ENCODE measurements at places on chromosomes 6 and 20. TPM values are rescaled to one million over a fixed set of nuclear protein-coding genes. Genes with fewer than 3 reads are reported as not detected.
A peak's percentile ranks its signal among the peaks of the same experiment; 100 is the strongest.

- H3K4me3 ChIP-seq: no peak overlapping the region
- no peaks in the 10 kb centered on the region for H3K4me1 ChIP-seq
- no peaks in the 10 kb centered on the region for H3K27me3 ChIP-seq
- DNase-seq: no peak
- no peaks in the 10 kb centered on the region for H3K36me3 ChIP-seq
- no peak overlapping the region for H3K27ac ChIP-seq
Observed at GRCh38 chr20:17169585-17170136, 57.2 kb upstream of the PCSK2 start.

- H3K27me3 ChIP-seq: no peaks in the 10 kb centered on the region
- no peak overlapping the region for H3K4me3 ChIP-seq
- H3K36me3 ChIP-seq: no peaks in the 10 kb centered on the region
- H3K27ac ChIP-seq: no peak overlapping the region
- no peaks in the 10 kb centered on the region for H3K4me1 ChIP-seq
Observed at GRCh38 chr20:37254114-37254878, 7.3 kb downstream of the GHRH start.

The GSTA4 gene
- 0.97 TPM for total RNA-seq

DNA sequence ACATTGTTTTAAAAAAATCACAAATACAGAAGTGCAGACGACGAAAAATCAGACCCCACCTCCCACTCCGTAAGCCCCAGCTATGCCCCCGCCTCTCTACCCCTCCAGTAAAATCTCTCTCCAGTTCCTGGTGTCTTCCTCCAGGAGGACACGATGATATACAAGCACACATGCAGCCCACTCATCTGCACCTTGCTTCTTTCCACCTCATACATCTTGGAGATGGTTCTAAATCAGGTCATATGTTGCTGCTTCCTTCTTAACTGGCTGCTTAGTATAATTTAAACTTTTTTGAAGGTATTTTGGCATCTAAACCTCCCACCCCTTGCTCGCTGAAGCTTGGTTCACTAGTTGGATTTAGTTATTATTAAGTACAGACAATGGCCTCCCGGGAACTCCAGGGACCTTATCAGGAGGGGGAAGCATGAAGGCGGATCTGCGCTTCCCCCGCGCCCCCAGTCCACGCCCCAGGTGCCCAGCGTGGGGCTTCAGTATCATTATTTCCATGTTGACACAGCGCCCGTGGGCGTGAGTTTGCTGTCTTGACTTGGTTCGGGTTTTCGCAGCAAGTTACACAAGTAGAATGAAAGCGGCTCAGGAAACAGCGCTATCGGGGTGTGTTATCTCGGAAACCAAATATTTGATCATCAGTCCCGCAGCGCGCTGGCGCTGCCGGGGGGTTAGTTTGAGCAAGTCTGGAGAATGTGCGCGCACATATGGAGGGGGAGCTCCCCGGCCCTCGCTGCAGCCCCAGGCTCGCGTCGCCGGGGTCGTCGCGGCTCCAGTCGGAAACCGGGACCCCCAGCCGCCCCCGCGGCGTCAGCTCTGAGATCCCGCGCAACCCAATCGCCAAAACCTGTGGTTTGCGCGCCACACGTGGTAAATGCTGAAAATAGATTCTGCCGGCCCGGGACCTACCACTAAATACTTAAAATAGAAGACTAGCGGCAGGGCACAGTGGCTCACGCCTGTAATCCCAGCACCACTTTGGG lies 2.3 kb downstream of the BMP7 start:
- no peak overlapping the region for H3K4me3 ChIP-seq
- DNase-seq: no peak
- H3K27ac ChIP-seq: no peak overlapping the region
- H3K27me3 ChIP-seq: no peaks in the 10 kb centered on the region
- no peaks in the 10 kb centered on the region for H3K4me1 ChIP-seq

The OPRM1 gene
- not detected for total RNA-seq

The NOX3 gene
- not detected for total RNA-seq

The SLC17A4 gene
- not detected for total RNA-seq

DNA sequence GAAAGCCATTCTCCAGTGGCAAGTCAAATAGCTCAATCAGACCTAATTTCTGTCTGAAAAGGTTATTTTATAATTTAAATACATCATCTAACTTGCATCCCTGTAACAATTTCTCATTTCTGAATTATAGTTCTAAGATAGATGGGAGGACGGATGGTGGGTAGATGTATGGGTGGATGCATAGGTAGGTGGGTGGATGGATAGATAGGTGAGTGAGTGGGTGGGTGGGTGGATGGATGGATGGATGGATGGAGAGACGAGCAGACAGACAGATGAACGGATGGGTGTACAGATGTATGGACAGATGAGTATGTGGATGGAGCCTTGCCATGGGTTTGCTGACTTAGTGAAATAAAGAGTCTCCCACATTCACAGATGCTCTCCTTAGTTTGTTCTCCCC lies 20.0 kb downstream of the PDE10A start:
- no peaks in the 10 kb centered on the region for H3K27me3 ChIP-seq
- no peak overlapping the region for H3K4me3 ChIP-seq
- no peak for DNase-seq
- no peak overlapping the region for H3K27ac ChIP-seq
- H3K4me1 ChIP-seq: no peaks in the 10 kb centered on the region

The PNLDC1 gene
- total RNA-seq: 0.11 TPM

- H3K27me3 ChIP-seq: no peaks in the 10 kb centered on the region
- H3K4me1 ChIP-seq: no peaks in the 10 kb centered on the region
- no peak for DNase-seq
- H3K36me3 ChIP-seq: no peaks in the 10 kb centered on the region
- H3K4me3 ChIP-seq: no peak overlapping the region
- H3K27ac ChIP-seq: no peak overlapping the region
Observed at GRCh38 chr20:39785252-39785917, 823.2 kb downstream of the DHX35 start.

The NXT1 gene
- total RNA-seq: 51.1 TPM

The HLA-DQA1 gene
- 216 TPM for total RNA-seq

DNA sequence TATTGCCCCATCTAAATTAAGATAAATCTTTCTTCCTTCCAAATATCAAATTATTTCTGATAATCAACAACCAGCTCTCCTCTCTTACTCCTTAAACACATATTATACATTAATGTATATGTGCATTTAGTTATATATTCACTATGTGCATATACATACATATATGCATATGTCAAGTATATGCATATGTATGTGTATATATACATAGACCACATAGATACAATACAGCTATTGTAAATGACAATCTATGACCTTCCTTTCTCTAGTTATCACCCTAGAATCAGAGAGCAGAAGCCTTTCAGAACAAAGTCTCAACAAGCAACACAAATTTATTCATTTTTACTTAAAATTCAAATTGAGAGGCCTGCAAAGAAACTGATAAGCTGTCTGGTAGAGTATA lies 241.1 kb upstream of the THEMIS start:
- no peak for DNase-seq
- H3K4me1 ChIP-seq: no peaks in the 10 kb centered on the region
- H3K27me3 ChIP-seq: no peaks in the 10 kb centered on the region
- H3K27ac ChIP-seq: no peak overlapping the region
- no peaks in the 10 kb centered on the region for H3K36me3 ChIP-seq

DNA sequence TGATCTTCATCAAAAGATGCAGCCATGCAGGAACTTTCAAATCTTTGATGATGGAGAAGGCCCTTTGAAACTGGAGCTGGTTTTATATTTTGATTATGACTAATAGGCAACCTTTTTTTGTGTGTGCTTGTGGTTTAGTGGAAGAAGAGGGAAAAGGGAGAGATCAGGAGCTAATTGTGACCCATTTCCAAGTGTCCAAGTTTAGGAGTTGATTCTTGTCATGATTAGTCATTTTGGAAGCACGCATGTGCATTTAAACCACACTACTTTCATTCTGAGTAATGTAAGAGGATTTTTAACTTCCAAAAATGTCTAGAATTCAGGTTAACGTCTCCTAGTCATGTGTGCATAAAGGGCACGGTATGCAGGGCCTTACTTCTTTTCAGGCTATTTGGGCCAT lies 3.5 kb downstream of the FOXO3 start:
- H3K4me1 ChIP-seq: peaks cover 64% of the 10 kb centered on the region
- DNase-seq: no peak
- no peaks in the 10 kb centered on the region for H3K27me3 ChIP-seq
- peak overlapping the region; percentile 94 for H3K27ac ChIP-seq
- peak overlapping the region; percentile 39 for H3K4me3 ChIP-seq

The LAMA4 gene
- not detected for total RNA-seq

DNA sequence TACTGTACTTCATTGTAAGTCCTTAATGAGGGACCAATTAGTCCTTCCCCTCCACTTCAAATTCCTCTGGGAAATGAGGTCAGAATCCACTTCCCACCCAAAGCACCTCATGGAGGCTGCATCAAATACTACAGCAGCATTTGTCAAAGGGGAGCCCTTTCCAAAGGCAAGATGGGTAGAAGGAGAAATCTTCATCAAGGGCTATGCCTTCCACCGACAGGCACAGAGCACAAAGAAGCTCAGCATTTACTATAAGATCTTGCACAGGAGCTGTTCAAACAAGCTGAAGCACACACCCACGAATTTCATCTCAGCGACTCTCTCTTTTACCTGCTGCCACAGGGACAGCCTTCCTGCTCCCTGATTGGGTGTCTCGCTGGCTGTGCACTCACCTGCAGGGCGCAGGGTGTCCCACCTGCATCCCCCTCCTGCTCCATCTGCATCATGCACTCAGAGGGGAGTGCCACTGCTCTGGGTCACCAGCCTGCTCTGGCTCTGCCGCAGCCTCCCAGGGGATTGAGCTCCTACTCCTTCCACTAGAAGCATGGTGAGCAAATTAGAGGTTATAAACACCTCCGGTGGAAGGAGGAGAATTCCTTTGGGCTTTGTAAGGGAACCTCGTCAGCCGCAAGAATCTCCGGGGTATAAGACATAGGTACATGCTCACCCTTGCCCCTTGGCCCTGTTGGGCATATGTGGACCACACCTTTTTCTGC lies 164.5 kb downstream of the ATXN1 start:
- H3K4me1 ChIP-seq: no peaks in the 10 kb centered on the region
- no peak overlapping the region for H3K27ac ChIP-seq
- no peaks in the 10 kb centered on the region for H3K36me3 ChIP-seq
- no peak for DNase-seq
- H3K27me3 ChIP-seq: no peaks in the 10 kb centered on the region

DNA sequence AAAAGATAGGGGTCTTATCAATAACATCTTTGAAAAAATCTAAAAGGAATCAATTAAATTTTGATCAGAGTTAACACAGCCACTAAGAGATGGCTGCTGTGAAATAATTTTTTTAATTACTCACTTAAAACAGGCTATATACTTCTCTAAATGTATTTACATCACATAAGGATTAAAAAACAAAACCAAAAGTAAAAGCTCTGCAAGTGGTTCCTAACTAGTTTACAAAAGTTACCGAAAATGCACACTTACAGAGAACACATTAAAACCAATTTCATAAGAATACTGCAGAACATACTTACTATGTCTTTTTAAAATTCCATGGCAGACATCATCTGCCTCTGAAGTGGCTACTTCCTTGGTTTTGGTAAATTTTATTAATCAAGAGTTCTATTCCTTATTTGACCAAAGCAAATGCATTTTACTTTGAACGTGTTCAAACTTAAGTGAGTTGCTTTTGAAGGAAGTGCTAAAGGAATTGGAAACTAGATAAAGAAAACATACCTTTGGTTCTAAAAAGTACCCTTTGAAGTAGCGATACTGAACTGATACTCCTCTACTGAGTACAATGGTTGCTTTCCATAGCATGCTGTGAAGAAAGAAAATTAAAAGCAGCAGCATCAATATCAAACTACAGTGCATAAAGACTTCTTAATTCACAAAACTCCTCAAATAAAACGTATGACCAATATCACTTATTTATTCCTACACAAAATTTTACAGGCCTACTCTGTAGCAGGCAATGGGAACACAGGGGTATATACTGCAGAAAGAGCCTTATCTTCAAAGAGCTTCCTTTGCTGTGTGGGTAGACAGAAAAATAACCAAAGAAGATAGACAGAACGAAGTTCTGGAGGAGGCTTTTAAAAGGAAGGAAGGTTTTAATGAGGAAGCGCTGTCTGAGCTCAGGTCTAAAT lies 157.1 kb upstream of the SHLD1 start:
- peaks cover 16% of the 10 kb centered on the region for H3K4me1 ChIP-seq
- no peak overlapping the region for H3K4me3 ChIP-seq
- no peaks in the 10 kb centered on the region for H3K27me3 ChIP-seq
- H3K27ac ChIP-seq: no peak overlapping the region

DNA sequence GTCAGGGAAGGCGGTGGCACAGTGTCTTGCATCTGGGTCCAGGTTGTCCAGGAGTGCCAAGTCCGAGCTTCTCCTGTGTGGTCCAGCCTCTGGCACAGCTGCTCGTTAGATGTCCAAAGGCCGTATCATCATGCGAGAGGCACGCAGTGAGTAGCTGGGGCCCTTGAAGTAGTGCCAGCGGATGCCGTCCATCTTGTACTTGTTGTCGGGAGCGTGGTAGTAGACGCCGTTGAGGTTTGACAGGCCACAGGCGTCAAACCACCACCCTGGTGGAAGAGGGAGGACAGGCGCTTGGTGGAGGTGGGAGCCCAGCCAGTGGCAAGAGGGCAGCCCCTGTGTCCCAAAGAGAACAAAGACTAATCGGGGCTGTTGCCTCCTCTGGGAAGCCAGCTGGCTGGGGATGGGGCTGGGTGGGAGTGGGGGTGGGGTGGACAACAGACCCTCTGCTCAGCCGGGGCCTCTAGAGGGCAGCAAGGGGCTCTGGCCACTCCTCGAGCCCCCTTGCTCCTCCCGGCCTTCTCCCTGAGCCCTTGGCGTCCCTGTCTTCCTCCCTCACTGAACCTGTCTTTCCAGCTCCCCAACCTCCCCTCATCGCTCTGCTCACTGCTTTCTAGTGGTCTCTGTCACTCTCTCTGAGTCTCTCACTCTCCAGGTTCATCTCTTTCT lies 39.5 kb downstream of the FAM110A start:
- H3K36me3 ChIP-seq: no peaks in the 10 kb centered on the region
- H3K4me3 ChIP-seq: no peak overlapping the region
- H3K4me1 ChIP-seq: no peaks in the 10 kb centered on the region

GRCh38 chr6:20997143-20997769 lies 463.0 kb downstream of the CDKAL1 start:
- no peaks in the 10 kb centered on the region for H3K27me3 ChIP-seq
- no peak overlapping the region for H3K4me3 ChIP-seq
- no peaks in the 10 kb centered on the region for H3K4me1 ChIP-seq
- no peaks in the 10 kb centered on the region for H3K36me3 ChIP-seq

GRCh38 chr6:137219664-137220252 lies 573 bp upstream of the IFNGR1 start:
- DNase-seq: no peak
- H3K27me3 ChIP-seq: no peaks in the 10 kb centered on the region
- peaks cover 7% of the 10 kb centered on the region for H3K36me3 ChIP-seq
- H3K4me1 ChIP-seq: peaks cover 53% of the 10 kb centered on the region

DNA sequence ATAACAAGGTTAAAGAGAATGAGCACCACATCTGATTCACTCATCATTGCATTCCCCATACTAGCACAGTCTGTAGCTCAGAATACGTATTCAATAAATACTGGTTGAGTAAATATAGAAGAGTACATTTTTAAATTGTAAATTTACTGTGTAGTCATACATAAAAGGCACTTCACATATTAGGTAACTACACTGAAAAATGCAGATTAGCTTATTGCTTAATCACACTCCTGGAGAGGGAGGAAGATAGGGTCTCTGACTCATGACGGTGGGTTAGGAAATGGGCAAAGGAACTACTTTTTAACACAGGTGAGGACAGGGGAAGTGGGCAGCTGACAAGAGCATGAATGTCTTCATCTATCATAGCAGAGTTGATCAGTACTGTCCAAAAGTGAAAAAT lies 133.2 kb downstream of the TBC1D32 start:
- H3K27ac ChIP-seq: no peak overlapping the region
- no peaks in the 10 kb centered on the region for H3K36me3 ChIP-seq
- H3K4me3 ChIP-seq: no peak overlapping the region

- DNase-seq: no peak
- H3K4me3 ChIP-seq: peak overlapping the region; percentile 77
- peaks cover 38% of the 10 kb centered on the region for H3K4me1 ChIP-seq
- H3K27ac ChIP-seq: no peak overlapping the region
- 0 out of 2 replicates have a peak, but pooled peaks cover 3% of the 10 kb centered on the region for H3K27me3 ChIP-seq
- H3K36me3 ChIP-seq: no peaks in the 10 kb centered on the region
Observed at GRCh38 chr20:62066983-62067433, 1.3 kb upstream of the TAF4 start.

The CEBPB gene
- 24.4 TPM for total RNA-seq

All from Karpas-422 (cell line).